ENCODE measurements at places on chromosomes 4 and X.

DNA sequence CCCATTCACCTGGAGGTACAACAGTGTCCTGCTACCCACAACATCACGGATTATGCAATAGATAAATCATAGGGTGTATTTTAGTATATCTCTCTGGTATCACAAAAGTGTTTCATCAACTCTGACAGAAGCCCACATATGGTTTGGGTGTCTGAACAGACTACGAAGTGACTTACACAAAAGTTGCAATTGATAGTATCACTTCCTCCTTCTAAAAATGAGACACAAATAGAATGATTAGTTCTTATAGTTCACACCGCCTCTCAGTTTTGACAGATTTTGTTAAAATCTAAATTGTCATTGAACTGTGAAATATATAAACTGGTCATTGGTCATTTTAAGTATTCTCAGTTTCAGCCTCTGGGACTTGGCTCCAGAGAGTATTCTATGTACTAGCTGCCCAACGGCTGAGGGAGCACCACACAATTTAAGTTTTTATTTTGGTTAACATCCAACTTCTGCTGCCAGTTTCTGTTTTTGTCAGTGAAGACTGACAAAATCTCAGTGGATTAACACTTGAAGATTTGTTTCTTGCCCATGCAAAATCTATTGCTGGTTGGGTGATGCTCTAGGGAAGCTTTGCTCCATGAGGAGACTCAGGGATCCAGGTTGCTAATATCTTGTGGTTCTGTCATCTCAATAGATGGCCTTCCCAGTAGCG lies 113.8 kb upstream of the PUDP start:
- no peak for DNase-seq

- no peak for DNase-seq
Observed at GRCh38 chr4:41930139-41930831, 4.9 kb upstream of the TMEM33 start.

GRCh38 chr4:188305690-188306089 lies 166.4 kb downstream of the TRIML1 start:
- DNase-seq, result no peak

DNA sequence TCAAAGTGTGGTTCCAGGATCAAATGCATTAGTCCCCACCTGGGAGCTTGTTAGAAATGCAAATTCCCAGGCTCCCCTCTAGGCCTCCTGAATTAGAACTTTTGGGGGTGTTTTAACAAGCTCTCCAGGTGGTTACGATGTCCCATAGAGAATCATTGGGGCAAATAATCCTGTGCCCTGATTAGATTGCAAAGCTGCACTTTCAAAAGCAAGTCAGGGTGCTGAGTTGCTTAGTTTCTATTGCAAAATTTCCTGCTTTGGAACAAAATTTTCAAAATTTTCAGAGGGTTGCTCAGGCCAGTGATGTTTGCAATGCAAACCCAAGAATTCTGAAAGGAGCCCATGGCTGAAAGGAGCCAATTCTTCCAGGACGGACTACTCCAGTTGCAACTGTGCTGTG lies 71.0 kb downstream of the MGST2 start:
- DNase-seq, result no peak

DNA sequence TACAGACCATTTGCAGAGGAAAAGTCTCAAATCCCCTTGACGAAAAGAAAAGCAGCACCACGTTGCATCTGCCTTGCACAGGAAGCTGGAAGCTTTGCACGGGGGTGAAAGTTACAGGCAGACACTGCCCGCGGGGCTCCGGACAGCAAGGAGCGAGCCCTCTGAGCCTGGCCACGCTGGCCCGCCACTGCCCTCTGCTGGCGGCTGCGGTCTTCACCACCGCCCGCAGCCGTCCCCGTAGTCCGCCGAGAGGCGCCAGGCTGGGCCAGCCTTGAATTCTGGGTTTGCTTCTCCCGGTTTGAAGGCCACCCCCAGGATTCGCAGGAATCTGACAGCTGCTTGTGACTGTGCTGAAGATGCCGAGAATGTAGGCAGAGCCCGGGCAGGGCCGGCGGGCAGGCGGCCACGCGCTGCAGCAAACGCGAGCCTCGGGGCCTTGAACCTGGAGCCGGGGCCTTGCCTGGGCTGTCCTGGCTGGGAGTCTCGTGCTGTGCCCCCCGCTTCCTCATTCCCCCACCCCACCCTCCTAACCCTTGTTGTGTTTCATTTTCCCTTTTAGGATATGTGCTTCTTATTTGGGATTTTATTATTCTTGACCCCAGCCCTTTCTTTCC lies 49.2 kb downstream of the ENPP6 start:
- DNase-seq, result peak; percentile 87

Data from cardiac septum (tissue), 1 donor.